Cortex of kidney (tissue), 1 donor: ENCODE measurements at places on chromosomes 5 and 9.

DNA sequence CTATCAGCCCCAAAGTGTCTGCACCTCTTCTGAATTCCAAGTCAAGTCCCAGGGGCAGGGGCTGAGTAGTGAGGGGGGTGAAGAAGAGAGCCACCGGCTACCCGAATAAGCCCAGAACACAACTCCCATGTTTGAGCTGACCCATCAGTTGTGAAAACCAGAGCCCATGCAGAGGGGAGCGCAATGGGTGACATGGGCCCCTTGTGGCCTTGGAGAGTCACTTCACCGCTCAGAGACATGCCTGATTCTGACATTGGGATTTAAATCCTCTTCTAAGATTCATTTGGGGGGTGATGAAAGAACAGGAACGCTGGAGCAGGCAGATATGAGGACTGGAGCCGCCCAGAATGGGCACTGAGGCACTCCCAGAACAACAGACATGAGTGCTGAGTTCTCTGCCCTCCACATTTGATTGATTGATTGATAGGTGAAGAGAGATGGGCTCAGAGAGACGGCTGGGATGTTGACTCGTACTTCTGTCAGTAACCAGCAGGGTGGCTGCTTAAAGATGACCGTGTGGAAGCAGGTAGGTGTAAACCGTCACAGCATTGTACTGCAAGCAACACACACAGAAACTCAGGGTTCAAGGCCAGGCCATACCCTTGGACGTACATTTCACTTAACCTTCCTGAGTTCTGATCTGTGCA lies 74.3 kb downstream of the GPR21 start:
- no peak for DNase-seq

DNA sequence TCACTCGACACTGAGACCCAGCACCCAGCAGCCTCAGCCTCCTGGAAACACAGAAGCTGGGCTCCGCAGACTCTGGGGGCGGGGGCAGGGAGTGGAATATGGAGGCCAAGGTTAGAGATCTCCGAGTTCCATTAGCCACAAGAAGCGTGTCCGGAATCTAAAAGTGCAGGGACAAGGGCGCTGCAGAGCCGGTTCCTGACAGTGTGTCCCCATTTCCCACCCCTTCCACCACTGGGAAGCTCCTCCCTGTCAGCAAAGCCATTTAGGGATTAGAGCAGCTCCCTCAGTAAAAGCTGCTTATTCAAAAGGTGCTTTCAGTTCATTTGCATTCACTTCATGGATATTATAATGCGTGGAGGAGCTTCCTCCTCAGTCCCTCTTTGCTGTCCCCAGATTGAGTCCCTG lies 74.1 kb upstream of the HSPA9 start:
- no peak for DNase-seq

GRCh38 chr5:9168791-9169556 lies 376.9 kb downstream of the SEMA5A start:
- DNase-seq: no peak

DNA sequence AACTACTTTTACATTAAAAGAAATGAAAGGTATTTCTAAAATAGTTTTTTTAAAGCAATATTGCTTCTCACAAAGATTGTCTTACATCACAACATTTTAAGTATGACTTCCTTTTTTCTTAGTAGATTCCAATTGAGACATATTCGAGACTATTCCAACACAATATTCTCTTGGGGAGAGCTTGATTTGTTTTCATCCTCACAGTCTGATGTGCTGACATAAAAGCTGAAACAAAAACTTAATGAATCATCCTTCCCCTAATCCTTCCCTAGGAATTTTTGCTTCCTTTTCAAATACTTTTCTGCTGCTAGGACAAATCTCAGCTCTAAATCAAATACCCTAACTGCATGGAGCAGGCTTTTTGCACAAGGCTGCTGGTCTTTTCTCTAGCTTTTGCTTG lies 245.8 kb upstream of the MAP3K1 start:
- no peak for DNase-seq

GRCh38 chr5:128083811-128084227 lies 253 bp downstream of the SLC12A2 start:
- DNase-seq: no peak

GRCh38 chr9:121325387-121325786 lies 44.7 kb downstream of the STOM start:
- no peak for DNase-seq

DNA sequence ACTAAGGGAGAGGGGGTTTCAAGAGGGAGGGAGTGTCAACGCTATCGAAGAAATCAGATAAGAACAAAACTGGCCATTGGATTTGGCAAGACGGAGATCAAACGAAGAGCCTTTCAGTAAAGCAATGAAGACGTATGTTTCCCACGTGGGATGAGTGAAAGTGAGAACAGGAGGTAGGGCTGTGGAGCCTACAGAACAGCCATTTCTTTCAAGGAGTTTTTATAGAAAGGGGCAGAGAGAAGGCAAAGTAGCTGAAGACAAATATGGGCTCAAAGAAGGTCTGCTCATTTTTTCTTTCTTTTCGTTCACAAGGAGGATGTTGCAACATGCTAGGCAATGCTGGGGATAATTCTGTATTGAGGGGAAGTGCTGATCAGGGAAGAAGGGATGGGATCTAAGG lies 98.3 kb downstream of the SUSD1 start:
- no peak for DNase-seq

DNA sequence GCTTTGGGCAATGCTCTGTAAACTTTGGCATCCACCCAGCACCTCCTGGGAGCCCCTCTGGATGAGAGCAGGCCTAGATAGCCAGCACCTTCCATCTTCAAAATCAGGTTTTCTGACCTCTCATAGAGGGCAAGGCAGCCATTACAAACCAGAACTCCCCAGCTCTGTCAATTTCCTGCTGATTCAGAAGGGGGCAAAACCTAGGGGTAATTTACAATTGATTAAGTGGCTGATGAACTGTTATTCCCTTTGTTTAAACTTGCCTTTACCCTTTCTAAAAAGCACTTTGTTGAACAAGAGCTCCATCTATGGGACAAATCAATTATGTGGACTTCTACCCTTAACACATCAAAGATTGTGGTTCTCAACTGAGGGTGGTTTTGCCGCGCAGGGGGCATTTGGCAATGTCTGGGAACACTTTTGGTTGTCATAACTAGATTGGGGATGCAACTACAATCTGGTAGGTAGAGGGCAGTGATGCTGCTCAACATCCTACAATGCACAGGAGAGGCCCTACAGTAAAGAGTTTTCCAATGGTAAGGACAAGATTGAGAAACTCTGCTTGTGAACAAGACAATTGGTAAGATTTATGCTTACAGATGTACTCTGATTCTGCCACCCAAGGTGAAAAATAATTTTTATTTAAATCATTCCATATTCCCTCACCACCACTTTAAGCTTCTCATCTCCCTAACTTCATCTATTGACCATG lies 184.1 kb downstream of the MARCHF11 start:
- DNase-seq: no peak

DNA sequence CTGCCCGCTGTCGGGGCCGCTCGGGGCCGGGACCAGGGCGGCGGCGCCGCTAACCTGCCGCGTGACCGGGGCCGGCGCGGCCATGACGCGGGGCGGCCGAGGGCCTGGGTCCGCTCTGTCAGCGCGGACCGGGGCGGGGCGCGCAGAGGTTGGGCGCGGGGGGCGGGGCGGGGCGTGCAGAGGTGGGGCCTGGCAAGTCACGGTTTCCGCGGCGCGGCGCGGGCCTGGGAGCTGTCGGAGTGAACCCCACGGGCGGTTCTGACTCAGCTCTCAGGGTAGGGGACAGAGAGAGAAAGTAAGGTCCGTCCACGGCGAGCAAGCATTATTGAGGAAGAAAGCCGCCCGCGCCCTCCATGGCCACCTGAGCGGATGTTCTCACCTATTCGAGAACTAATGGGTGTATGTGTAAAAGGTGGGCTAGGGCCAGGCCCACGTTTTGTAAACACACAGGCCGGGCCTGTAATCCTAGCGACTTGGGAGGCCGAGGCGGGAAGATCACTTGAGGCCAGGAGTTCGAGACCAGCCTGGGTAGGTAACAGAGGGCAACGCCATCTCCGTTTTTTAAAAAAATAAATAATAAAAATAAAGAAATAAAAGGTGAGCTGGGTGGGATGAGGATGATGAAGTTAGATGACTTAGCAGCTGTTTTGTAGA lies at the start of gene PRXL2C:
Gene PRXL2C (minus strand): TSS at position 120 of the 654 bp plus-strand sequence. CDS start 36 bp downstream, at position 84.
- DNase-seq: no peak

- no peak for DNase-seq
Measured at GRCh38 chr5:72268753-72269410, 51.2 kb downstream of the MRPS27 start.

DNA sequence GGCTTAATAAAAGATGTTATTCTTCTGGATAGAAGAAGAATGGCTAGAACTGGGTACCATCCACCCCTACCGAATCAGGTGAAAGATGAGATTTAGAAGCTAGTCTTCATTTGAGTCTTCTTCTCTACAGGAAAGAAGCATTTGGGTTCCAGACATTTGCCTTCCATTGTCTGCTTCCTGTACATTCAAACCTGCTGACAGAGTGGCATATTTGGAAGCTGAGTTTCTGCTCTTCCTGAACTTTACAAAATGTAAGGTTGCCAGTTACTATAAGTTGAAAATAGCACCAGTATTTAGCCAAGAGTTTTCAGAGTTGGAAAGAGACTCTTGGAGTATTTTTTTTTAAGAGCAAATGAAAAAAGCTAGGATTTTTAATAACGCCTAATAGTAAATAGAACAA lies 525.4 kb upstream of the TLE4 start:
- DNase-seq: no peak

GRCh38 chr5:116569999-116570398 lies 4.6 kb downstream of the SEMA6A start:
- DNase-seq: no peak

DNA sequence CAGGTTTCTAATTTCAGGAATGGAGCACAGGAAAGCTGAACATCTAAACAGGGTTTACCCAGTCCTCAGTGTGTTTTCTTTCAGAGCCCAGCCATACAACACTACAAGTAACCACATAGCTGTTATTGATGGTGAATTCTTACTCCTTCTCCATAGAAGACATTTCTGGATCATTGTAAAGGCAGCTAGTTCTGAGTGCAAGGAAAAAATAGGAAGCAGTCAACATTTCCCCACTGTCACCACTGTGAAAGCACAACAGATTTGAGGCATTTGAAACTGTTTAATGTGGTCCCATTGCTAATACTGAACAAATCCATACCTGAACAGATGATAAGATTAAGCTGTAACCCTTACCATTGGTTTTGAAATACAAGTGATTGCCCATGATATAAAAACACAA lies 145.0 kb upstream of the PCA3 start:
- no peak for DNase-seq

- no peak for DNase-seq
Measured at GRCh38 chr5:73902327-73903051, 276.5 kb downstream of the ARHGEF28 start.

- no peak for DNase-seq
Measured at GRCh38 chr5:9063615-9064245, 482.1 kb downstream of the SEMA5A start.

DNA sequence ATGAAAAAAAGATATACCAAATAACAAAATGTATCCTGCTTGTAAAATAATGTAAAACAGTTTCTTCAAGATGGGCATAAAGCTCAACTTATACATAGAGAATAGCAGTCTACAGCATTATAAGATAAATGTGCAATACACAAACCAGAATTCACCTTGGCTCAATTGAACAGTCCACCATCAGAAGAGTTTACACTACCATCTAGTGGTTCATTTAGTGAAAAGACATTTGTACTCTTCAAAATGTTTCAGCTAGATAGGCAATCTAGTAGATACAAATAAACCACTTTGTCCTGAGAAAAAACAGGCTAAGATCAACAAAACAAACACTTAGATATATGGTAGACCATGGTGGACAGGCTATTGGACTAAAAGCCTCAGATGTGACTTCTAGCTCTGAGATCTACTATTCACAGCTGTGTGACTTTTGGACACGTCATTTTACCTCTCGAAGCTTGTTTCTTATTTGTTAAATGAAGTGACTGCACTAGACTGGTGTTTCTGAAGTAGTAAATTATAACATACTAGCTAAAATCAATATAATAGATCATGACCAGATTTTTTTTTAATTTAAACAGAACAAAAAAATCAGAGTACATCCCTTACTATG lies 22.1 kb upstream of the TPD52L3 start:
- no peak for DNase-seq

- no peak for DNase-seq
Measured at GRCh38 chr5:66710557-66711088, 114.4 kb downstream of the MAST4 start.

DNA sequence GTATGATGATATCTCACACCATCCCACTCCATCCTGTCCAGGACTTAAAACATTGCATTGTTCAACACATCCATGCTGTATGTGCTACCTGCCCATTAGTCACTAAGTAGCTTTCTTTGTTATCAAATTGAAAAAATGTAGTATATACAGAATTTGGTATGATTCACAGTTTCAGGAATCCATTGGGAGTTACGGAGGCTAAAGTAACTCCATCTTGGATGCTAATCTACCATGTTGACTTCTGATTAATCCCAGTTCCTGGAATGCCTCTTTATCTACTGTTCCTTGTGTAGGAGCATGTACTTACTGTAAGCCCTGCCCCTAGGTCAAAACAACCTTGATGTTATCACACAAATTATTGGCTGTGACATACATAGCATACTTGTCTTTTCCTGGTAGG lies 38.9 kb upstream of the FOXB2 start:
- no peak for DNase-seq

- DNase-seq: no peak
Measured at GRCh38 chr9:83520292-83520691, 17.9 kb downstream of the FRMD3 start.

- no peak for DNase-seq
Measured at GRCh38 chr9:109963079-109963478, 183.1 kb downstream of the PALM2AKAP2 start.

- no peak for DNase-seq
Measured at GRCh38 chr5:37668524-37669047, 171.3 kb downstream of the GDNF start.

- DNase-seq: no peak
Measured at GRCh38 chr5:111997711-111998110, 240.7 kb upstream of the NREP start.

- no peak for DNase-seq
Measured at GRCh38 chr5:180113660-180114303, 42.2 kb upstream of the RNF130 start.

- DNase-seq: no peak
Measured at GRCh38 chr9:131423171-131423581, 29.3 kb downstream of the PRRC2B start.

GRCh38 chr5:132622608-132623007 lies 35.4 kb upstream of the IL13 start:
- DNase-seq: no peak

- DNase-seq: no peak
Measured at GRCh38 chr9:93217706-93218105, 33.8 kb downstream of the WNK2 start.

DNA sequence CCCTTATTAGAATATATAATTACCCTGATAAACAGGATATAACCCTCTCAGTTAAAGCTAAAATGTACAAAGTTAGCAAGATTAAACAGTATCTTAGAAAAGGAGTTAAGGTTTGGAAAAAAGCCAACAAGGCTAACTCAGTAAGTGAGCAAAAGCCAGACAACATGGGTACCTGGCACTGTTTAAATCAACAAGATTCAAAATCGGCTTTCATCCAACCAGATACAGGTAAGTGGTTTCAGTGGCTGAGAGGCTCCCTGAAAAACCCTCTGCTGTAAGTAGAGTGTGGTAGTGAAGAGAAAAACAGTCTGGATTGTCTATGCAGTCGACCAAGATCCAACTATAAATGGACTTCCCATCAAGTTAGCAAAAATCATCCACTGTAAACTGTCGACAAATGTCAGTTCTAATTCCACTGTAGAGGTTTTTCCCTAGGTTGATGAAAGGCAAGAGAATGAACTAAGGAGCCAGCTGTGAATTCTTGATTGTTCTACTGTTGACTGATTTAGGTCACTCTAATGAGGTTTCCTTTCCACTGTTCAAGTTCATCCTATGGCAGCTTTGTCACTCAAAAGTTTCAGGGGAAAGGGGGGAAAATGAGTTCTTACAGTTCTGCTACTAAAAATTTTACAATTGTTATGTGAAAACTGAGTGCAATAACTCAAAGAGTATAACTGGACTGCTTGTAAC lies 27.3 kb downstream of the ETF1 start:
- DNase-seq: no peak
